Ovary (tissue), 10 donors: ENCODE measurements at places on chromosomes 7 and 10.

- DNase-seq: no peak
These were observed 28.2 kb downstream of the MINDY4 start for GRCh38 chr7:30799206-30799975.

GRCh38 chr7:151755131-151755801 lies 121.6 kb downstream of the PRKAG2 start:
- DNase-seq: no peak

DNA sequence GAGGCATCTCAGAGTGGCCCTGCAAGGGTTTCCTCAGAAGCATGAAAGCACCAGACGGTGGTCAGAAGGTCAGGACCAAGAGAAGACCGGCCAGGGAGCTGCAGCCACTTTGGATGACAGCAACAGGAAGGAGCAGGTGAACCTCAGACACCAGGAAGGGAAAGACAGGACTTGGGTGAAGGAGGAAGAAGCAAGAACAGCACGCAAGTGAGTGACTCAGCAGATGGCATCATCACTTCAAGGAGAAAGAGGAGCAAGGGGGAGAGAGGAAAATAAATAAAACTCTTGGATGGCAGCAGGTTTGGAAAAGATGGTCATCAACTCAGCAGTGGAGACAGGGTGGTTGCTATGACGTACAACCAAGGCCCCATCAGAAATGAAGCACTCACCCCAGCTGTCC lies 31.6 kb downstream of the NCAPG2 start:
- DNase-seq: no peak

GRCh38 chr10:13787015-13787421 lies 200.3 kb downstream of the PRPF18 start:
- no peak for DNase-seq

DNA sequence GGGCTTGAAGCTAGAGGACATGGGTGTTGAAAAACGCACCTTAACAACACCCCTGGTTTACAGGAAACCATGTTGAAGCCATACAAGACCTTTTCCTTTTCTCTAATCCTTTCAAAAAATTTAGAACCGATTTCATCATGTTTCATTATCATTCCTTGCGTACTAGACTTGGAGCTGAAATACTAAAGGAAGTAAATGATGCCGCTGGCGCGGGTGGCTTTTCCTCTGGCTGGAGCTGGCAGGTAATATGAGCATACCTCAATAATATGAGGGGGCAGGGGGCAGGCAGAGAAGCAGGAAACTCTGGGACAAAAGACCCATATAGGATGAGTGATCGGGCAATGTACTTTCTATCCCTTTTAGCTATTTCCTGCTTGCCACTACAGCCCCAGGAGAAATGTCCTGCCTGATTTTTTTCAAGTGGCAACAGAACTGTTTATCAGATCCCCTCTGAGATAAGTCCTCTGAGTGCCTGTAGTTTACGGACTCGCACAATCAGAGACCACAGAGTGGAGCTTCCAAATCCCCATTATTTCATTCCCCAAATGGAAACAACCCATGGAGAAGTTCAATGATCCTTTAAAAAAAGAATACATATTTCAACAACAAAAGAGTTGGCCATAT lies 450.1 kb downstream of the KCNMA1 start:
- DNase-seq: no peak

DNA sequence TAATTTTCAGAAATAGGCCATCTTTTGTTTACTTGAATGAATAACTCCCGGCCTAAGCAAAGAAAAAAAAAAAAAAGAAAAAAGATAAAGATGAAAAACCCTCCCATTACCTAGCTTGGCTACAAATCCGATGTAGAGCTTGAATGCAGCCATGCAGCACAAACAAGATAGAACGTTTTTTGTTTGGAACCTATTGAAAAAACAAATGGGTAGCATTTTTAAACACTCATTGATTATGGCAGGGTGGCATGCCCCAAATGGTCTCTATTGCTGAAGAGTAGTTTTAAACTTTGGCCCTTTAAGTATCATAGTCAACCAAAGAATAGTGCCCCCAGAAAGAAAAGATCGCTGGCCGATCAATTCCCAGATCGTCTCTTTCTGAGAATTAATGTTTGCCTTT lies 84.4 kb downstream of the VTI1A start:
- no peak for DNase-seq

GRCh38 chr10:88042160-88043100 lies 179.0 kb downstream of the PTEN start:
- no peak for DNase-seq

- DNase-seq: peak; percentile 50
These were observed 733 bp upstream of the ARL5B start for GRCh38 chr10:18658271-18659124.

DNA sequence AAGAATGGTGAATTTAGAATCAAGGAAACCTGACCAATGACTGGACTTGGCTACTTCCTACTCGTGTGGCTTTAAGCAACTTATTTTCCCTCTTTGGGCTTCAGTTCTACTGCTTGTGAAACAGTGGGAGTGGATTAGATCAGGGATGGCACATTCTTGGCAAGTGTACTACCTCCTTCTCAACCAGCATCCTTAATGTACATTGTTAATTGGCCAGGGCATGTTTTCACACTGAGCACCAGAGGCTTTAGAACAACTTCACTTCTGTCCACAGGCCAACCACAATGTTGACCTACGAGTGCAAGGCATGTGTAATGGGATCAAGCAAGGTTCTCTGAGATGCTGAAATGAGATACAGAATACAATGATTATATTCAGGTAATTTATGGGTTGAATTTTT lies 315.3 kb downstream of the ADRA2A start:
- no peak for DNase-seq

- no peak for DNase-seq
These were observed 255.4 kb downstream of the SDHAF3 start for GRCh38 chr7:97372882-97373281.

GRCh38 chr10:509361-510102 lies 179.9 kb downstream of the DIP2C start:
- no peak for DNase-seq

- DNase-seq: no peak
These were observed 134.4 kb downstream of the ITGA8 start for GRCh38 chr10:15585303-15585715.

DNA sequence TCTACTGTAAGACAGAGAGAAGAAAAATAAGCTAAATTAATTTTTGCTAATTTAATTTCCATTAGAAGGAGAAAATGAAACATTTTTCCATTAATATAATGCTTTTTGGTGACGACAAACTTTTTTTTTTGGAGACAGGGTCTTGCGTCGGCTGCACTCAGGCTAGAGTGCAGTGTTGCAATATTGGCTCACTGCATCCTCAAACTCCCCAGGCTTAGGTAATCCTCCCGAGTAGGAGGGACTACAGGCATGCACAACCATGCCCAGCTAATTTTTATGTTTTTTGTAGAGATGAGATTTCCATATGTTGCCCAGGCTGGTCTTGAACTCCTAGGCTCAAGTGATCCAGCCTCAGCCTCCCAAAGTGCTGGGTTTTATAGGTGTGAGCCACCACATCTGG lies 229.8 kb upstream of the LRRN3 start:
- no peak for DNase-seq

GRCh38 chr7:5418285-5418582 lies 5.4 kb downstream of the TNRC18 start:
- DNase-seq: peak; percentile 37

GRCh38 chr10:110286841-110287240 lies 17.9 kb downstream of the SMNDC1 start:
- DNase-seq: no peak

DNA sequence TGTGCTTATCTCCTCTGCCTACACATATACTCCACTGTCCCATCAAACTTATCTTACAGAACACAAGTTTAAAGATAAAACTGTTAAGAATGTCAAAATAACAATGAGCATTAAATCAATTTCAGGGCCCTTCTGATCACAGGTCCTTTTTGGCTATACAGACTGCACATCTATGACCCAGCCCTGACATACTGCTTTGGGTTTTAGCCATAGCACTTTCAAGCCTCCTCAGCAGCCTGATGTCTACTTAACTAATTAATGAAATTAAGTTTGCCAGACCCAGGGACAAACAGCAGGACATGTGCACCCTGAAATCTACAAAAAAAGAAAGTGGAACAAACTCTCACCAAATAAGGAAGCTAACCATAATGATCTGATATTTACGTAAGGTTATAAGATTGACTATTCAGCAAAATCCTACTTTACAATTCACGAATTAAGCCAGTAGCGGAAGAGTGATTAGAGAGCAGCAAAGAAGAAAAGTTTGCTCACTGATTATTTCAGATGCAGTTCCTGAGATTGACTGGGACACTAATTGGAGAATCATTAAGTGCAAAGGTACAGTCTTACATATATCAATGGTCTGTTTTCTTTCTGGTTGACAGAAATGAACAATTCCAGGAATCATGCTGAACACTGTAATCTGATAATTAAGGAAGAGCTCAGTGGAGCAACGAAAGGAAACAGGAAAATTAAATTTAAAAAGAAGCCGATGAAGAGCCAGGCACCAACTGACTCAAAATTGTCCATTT lies 669.3 kb upstream of the LRRN3 start:
- DNase-seq: no peak

DNA sequence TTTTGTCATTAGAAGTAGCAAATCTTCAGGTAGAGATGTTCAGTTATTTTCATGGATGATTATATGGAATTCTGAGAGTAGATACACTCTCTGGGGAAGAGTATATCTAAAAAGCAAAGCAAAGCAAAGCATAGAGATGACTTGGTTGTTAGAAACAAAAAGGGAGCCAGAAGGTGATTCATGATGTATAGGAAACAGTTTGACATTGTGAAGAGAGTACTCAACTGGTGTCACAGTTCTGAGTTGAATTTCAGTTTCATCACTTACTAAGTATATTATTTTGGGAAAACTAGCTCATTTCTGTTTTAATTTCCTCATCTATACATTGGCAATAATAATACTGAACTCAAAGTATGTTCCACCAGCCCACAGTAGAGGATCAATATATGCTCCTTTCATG lies 86.8 kb downstream of the SEMA3C start:
- no peak for DNase-seq

- DNase-seq: no peak
These were observed 336.9 kb upstream of the CDC14C start for GRCh38 chr7:48587475-48587874.

DNA sequence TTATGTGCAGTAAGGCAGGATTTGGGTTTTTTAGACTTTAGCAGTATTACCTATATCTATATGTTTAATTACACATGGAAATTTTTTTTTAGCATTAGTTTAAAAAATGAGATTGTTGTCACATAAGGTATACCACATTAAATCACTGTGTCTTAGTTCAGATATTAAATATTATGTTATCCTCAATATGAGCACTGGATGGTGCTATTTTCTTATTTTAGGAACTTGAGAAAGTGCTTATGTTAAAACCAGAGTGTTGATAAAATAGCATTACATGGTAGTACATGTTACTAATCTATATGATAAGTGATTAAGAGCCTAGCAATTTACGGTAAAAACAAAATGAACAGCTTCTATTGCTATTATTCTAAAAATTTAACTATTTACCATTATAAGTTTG lies 28.8 kb downstream of the MIOS start:
- no peak for DNase-seq
